IMR-90 (cell line): ENCODE measurements at places on chromosomes 1 and 21. TPM values are rescaled to one million over a fixed set of nuclear protein-coding genes. Genes with fewer than 3 reads are reported as not detected.

DNA sequence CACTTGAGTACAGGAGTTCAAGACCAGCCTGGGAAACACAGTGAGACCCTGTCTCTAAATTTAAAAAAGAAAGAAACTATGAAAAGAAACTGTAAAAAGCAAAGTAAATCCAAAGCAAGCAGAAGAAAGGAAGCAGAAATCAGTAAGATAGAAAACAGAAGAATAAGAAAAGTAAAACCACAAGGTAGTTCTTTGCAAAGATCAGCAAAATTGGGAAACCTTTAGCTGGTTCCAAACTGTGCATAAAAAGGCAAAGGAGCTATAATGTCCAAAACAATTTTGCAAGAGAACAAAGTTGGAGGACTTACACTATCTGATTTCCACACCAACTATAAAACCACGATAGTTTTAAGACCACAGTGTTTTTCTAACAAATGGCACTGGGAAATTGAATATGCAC lies 218.8 kb downstream of the RPS6KC1 start:
- no peak for DNase-seq

DNA sequence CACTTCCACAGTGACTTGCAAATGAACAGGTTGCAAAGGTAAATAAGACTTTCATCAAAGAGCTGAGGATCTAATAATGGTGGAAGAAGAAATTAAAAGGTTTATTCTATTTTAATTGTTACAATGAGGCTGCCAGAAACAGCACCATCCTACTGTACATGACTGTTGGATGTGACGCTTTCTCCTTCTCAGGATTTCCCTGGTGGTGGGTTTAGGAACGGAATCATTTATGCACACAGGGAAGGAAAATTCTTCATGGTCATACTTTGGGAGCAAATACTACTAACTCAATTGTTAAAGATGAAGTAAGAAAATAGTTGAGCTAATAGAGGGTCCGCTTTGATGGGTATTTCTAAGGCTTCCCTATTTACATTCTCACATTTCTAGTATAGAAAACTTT lies 22.2 kb upstream of the LYPLAL1 start:
- no peak for DNase-seq

TCHH gene
- total RNA-seq: not detected in 2 replicates

CFAP107 gene
- total RNA-seq: not detected in 2 replicates

- DNase-seq: no peak
Measured at GRCh38 chr1:59596956-59597355, 217.8 kb upstream of the HOOK1 start.

DNA sequence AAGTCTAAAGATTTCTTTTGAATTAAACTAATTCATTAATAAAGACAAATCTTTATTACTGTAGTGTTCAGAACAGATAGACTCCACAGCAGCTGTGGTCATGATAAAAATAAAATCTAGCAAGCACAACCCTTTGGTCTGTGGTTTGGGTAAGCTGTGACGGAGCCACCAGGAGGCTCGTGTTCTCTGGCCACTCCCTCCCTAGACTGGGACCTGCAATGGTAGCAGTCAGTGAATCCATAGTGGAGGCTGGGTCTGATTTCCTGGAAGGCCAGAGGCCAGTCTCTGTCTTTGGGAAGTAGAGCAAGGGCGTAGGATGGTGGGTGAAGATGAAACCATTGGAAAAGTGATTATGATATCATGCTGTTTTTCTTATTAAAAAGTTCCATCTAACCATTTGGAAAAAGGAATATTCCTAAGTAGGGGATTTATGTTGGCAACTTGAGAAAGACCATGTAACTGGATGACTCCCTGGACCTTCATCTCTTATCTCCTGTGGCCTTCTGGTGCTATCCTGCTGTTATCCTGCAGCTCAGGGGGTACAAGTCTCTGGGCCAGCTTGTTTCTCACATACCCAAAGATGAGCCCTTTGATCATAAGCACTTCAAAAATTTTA lies 39.0 kb downstream of the TENT5C start:
- DNase-seq: no peak

SYPL2 gene
- total RNA-seq: under 0.01 TPM in 2 replicates

- peak; percentile 55 for DNase-seq
Measured at GRCh38 chr1:17919525-17920439, 164.6 kb downstream of the ACTL8 start.

DNA sequence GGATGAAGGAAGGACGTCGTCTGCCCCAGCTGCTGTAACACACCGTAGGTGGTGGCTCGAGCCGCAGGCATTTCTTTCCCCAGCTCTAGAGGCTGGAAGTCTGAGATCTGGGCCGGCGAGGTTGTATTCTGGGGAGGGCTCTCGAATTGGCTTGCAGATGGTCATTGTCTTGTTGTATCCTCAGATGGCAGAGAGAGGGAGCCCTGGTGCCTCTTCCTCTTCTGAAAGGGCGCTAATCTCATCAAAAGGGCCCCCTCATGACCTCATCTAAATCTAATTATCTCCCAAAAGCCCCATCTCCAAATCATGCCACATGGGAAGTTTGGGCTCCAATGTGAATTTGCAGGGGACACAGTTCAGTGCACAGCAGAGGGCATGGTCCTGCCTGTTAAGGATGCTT lies 109.0 kb downstream of the SIK1 start:
- no peak for DNase-seq

LIPI gene
- not detected in 2 replicates for total RNA-seq

GRCh38 chr1:235279694-235280093 lies 48.3 kb downstream of the ARID4B start:
- no peak for DNase-seq

DNA sequence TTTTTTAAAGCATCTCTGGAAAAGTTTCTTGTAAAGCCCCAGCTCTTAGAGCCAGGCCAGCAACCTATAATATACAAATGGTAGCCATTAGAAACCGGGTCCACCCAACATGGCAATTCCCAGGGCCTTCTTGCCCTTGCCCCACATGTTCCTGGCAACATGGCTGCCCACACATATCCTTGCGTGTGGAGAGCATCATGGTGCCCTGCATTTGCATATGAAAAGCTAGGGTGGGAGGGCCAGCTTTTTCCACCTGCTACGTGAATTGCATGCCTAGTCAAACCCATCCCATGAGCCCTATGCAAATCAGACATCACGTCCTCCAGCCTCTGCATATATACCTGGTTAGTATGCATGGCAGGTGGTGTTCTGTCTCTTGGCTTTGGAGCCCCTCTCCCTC lies 88.2 kb downstream of the RABGAP1L start:
- DNase-seq: no peak
